Pancreas (tissue), 10 donors: ENCODE measurements at places on chromosomes 4 and X.

GRCh38 chrX:123647244-123647643 lies 85.6 kb downstream of the THOC2 start:
- DNase-seq: no peak

DNA sequence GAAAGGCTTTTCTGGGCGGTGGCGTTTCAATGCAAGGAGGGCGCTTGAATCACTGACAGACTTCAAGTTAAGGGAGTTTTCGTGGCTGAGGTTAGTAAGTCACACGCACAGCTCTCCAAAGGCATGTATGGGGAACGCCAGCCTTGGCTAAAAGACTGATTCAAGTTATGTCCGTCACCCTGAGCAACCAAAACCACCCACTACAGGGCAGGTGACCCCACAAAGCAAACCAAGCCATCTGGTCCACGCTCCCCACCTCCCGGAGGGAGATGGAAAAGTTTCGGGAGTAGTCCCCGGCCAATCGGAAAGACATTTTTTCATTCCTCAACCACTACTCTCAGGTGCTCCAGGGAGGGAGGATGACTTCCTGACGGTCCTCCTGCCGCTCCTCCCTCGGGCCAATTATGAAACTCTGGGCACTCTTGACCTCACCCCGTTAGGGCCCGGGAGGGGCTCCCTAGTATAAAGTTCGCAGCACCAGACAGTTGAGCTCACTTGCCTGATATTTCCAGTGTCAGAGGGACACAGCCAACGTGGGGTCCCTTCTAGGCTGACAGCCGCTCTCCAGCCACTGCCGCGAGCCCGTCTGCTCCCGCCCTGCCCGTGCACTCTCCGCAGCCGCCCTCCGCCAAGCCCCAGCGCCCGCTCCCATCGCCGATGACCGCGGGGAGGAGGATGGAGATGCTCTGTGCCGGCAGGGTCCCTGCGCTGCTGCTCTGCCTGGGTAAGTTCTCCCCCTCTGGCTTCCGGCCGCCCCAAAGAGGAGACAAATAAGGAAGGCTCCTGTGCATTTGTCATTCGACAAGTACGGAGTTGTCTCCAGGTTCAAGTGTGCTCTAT lies at the start of gene EREG:
EREG (plus strand) TSS at position 494 of the 840 bp plus-strand sequence; CDS start at position 658, 164 bp downstream.
- peak; percentile 64 for DNase-seq

GRCh38 chrX:8033175-8033574 lies 106.0 kb upstream of the PNPLA4 start:
- no peak for DNase-seq

DNA sequence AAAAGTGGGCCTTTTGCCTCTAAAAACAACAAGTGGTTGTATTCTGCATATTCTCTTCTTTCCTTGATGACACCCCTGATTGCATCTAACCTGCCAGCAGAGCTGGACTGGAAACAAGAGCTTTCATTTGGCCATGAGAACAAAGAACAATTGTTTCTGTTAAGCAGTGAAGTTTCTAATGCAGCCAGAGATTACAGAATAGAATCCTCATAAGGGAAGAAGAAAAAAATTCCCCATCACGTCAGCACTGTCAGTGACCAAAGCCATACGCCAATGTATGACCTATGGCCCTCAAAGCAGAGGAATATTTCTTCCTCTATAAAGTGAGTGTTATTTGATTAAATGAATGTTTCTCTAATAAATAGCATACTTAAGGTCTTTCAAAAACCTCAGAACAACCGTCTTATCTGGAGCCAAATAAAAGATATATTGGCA lies 529.1 kb upstream of the INTU start:
- DNase-seq: no peak
